T-cell (primary cell): ENCODE measurements at places on chromosomes 16 and 17. TPM values are rescaled to one million over a fixed set of nuclear protein-coding genes. Genes with fewer than 3 reads are reported as not detected.

GRCh38 chr17:869086-869485, 86.9 kb downstream of the MRM3 start:
- H3K4me1 ChIP-seq: no peaks in the 10 kb centered on the region
- no peaks in the 10 kb centered on the region for H3K36me3 ChIP-seq
- DNase-seq: no peak

- H3K4me3 ChIP-seq: no peak overlapping the region
- no peak for DNase-seq
- H3K4me1 ChIP-seq: no peaks in the 10 kb centered on the region
- H3K27me3 ChIP-seq: peaks cover 2% of the 10 kb centered on the region
Measured at GRCh38 chr16:26787924-26788323, 278.8 kb upstream of the C16orf82 start.

Gene TMEM88
- 16.3 TPM for total RNA-seq

Gene CFDP1
- total RNA-seq: 36.5 TPM

DNA sequence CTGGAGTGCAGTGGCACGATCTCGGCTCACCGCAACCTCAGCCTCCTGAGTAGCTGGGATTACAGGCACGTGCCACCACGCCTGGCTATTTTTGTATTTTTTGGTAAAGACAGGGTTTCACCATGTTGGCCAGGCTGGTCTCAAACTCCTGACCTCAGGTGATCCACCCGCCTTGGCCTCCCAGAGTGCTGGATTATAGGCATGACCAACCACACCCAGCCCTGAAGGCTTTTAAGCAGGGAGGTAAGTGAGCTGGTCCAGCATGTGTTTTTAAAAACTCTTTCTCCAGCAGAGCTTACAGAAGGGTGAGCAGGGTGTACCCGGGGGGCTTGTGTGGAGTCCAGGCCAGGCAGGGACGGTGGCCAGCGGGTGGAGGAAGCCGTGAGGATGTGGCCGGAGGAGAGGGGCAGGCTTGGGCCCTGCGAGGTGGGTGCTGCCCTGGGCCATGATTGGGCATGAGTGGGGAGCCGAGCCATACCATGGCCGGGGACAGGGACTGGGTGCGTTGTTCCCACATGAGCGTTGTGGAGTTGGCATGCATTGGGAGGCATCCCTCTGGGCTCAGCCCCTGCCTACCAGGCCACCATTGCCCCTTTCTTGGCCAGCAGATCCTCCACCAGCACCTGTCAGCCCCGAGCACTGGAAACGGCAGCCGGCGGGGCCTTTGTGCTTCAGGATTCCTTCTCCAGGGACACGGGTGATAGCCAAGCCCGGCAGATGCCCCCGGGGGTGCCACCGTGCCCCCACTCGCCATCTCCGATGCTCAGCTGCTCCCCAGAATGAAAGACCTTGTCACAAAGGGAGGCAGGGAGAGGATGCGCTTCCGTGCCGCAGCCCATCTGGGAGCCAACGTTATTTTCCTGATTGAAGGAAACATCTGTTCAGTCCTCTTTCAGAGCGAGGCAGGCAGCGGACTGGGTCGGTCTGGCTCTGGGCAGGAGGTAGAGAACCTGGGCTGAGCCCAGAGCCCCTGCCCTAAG, 64.5 kb downstream of the RAI1 start:
- H3K27me3 ChIP-seq: no peaks in the 10 kb centered on the region
- DNase-seq: no peak
- H3K27ac ChIP-seq: no peak overlapping the region
- H3K36me3 ChIP-seq: peaks cover 6% of the 10 kb centered on the region

Gene LRRC45
- 25.0 TPM for total RNA-seq

- no peak for DNase-seq
- peaks cover 71% of the 10 kb centered on the region for H3K4me1 ChIP-seq
- H3K27me3 ChIP-seq: no peaks in the 10 kb centered on the region
- no peak overlapping the region for H3K27ac ChIP-seq
Measured at GRCh38 chr16:15953929-15954813, 4.8 kb downstream of the ABCC1 start.
